Effector memory CD4-positive, alpha-beta T cell (primary cell): ENCODE measurements at places on chromosomes 4 and X.

GRCh38 chr4:174111422-174111821, 172.0 kb downstream of the FBXO8 start:
- DNase-seq, result no peak

GRCh38 chr4:89338206-89338605, 30.6 kb upstream of the GPRIN3 start:
- DNase-seq, result no peak

DNA sequence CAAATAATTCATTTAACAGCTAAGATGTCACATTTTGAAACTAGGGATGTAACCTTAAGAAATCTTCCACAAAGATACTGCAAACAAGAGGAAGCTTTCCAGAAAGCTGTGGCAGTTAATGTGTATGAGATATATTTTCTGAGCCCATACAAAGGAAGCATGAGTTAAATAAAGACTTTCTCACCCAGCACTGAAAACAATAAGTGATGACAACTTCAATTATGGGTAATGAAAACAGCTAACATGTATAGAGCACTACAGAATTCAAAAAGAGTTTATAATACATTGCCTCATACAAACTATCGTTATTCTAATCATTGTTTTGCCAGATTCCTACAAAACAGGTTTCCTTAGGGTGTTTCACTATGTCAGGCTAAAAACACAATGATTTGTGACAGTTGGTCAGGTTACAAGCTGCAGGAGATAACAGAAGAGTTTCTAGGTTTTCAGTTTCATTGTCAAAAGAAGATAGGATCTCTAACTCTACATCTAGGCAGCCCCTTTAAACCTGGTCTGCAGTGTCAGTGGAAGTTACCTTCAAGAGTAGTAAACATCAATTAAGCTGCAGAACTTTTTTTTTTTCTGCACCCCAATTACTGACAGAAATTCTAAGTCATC, 618.1 kb upstream of the ADGRL3 start:
- DNase-seq, result no peak

- no peak for DNase-seq
Observed at GRCh38 chr4:7330031-7330596, 104.6 kb downstream of the PSAPL1 start.

- DNase-seq, result no peak
Observed at GRCh38 chrX:8346060-8346459, 118.6 kb upstream of the VCX3B start.

- DNase-seq, result no peak
Observed at GRCh38 chr4:185235843-185236503, 26.6 kb downstream of the SNX25 start.

DNA sequence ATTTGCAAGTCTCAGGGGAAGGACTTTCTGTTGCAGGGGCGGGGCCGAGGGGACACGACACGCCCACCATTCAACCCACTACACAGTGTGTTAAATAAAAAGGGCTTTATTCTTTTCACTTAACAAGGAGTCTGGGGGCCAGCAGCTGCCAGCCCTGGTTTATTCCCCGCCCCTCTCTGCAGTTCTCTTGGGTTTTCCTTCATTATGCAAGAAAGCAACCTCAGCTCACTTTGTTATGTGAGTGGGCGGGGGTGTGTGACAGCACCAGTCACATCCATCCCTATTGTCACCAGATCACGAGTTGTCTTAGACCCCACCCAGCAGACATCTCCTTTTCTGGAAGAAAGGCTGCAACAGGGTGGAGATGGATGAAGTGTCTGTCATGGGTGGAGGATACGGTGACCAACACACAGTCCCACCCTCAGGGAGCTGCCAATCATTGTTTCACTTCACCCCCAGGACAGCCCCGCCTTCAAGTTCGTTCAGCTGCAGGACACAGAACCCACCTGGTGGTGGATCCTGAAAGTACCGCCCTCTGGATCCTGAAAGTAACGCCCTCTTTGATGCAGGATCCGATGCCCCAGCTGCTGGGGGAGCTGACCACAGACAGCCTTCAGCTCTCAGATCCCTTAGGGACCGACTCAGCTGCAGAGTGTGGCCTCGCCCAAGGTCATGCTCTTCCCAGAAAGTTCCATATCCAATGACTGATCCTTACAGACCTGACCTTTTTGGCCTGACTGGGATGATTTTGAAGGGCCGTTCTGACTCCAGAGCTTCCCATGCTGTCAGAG, 79.6 kb downstream of the SMIM20 start:
- no peak for DNase-seq

DNA sequence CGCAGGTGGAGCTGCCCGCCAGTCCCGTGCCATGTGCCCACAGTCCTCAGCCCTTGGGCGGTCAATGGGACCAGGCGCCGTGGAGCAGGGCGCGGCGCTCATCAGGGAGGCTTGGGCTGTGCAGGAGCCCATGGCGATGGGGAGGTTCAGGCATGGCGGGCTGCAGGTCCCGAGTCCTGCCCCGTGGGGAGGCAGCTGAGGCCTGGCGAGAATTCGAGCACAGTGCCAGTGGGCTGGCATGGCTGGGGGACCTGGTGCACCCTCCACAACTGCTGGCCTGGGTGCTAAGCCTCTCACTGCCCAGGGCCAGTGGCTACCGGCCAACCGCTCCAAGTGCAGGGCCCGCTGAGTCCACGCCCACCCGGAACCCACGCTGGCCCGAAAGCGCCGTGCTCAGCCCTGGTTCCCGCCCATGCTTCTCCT, 646.5 kb downstream of the GABRG1 start:
- DNase-seq, result no peak

DNA sequence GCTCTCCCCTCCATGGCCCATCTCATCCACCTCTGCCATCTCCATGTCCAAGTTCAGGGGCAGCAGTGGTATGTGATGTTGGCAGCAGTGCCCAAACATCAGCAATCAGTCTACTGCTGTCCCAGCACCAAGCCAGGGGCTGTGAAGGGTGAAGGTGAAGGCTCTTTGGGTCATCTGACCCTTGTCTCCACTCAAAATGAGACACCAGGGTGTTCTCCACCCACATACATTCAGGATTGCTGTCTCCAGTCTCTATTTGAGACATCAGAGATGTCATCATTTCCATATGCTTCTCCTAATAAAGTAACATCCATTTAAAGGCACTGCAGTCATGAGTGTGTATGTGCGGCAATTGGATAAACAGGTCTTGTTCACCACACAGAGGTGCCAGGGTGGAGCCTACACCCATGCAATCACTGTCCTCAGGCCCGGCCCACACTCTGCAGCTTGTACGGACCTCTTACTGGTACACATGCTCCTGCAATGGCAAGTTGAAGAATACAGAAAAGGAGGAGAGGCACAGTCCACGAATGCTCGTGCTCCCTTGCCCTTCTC, 22.2 kb downstream of the MAML3 start:
- DNase-seq, result no peak

DNA sequence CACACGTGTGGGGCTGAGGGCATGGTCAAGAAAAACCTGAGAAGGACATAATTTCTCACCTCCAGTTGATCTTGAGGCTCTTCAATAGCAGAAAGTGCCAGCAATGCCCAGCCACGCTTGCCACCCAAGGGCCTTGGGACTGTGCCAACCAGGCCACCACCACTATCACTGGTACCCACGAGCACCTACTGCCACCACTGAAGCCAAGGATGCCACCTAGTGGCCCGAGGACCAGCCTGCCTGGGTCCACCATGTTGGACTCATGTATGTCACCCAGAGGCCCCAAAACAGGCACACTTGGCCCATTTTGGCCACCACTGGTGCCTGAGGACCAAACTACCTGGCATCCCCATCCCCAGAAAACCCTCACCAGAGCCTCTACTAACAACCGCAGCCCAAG, 191.8 kb downstream of the ADAM29 start:
- no peak for DNase-seq

DNA sequence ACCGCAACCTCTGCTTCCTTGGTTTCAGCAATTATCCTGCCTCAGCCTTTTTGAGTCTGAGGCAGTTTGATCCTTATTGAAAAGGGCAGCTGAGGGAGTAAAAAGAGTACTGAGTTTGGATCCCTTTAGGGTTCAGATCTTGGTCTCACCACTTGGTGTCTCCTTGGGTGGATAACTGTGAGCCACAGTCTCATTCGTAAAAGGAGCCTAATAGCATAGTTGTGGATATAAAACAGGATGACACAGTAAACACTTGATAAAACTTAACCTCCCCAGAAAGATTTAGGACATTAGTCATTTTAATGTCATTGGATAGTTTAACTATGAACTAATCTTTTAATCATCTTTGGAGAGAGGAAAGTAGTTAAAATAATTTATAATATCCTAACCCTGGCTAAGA, 173.0 kb downstream of the ANK2 start:
- no peak for DNase-seq

GRCh38 chrX:1246816-1247215, 21.8 kb upstream of the CSF2RA start:
- DNase-seq, result peak; percentile 41

DNA sequence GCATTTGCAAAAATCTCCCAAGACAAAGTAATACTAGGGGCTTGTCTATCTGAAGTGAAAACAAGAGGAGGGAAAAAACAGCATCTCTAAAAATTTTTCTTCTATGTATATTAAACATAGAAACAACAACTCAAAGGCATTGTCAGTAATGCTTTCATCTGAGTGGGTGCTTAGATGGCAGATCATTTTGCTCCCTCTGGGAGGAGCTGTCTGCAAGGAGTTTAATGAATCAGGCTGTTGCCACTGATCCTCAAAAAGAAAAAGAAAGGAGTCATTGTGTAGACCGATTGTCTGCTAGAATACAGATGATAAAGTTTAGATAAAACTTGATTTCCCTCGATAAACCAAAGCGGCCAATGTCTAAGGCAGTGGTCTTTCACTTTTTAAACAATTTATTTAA, 49.7 kb upstream of the KLHL8 start:
- DNase-seq, result no peak

GRCh38 chrX:150355913-150356312, 7.2 kb upstream of the MAMLD1 start:
- no peak for DNase-seq

- DNase-seq, result no peak
Observed at GRCh38 chrX:23937100-23937499, 29.3 kb downstream of the CXorf58 start.

DNA sequence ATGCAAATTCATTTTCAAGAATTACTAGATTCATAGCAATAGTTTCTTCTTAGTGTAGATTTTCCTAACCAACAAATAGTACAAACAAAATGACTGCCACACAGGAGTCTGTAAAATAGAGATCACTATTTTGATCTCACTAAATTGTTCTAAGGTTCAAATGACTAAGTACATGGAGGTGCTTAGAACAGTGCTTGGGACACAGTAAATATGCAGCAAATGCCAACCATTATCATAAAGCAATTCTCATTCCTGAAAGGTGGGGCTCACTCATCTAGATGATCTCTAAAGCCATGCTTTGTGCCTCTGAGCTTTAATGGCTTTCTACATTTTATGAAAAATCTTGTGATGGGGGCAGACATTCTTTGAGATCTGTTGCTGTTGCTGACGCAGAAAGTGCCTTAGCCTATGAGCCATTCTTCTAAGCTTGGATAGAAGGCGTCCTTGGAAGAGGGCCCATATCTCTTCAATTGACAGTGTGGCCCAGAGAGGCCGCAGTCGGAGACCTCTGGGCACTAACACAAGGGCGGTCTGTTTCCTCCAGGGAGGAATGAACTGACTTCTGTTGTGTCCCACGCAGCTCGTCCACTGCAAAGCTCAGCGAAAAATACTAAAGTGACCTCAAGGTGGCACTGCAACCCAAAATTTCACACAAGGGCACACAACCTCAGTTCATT, 23.5 kb downstream of the TLR10 start:
- DNase-seq, result peak; percentile 23

- no peak for DNase-seq
Observed at GRCh38 chrX:115047715-115048114, 30.3 kb upstream of the IL13RA2 start.

DNA sequence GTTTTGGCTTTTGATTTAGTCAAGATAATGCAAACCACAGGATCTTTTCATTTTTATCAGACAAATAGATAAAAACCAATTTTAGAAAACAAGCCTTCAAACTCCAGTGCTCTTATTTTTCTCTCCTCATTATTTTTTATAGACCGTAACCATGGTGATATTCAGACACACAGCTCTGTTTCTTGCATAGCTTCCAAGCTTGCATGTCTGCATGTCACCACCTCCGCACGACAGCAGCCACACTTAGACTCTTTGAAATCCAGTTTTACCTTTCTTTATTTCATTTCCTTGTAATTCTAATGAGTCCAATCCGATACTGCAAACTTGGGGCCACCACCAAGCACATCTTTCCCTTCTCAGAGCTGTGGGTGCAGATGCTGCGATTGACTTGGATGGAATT, 94.3 kb upstream of the GPM6A start:
- no peak for DNase-seq

GRCh38 chr4:141004823-141005222, 128.4 kb downstream of the RNF150 start:
- no peak for DNase-seq

- no peak for DNase-seq
Observed at GRCh38 chrX:129158505-129158904, 364.8 kb downstream of the SMARCA1 start.

- DNase-seq, result no peak
Observed at GRCh38 chrX:120660637-120661036, 30.8 kb upstream of the C1GALT1C1 start.

DNA sequence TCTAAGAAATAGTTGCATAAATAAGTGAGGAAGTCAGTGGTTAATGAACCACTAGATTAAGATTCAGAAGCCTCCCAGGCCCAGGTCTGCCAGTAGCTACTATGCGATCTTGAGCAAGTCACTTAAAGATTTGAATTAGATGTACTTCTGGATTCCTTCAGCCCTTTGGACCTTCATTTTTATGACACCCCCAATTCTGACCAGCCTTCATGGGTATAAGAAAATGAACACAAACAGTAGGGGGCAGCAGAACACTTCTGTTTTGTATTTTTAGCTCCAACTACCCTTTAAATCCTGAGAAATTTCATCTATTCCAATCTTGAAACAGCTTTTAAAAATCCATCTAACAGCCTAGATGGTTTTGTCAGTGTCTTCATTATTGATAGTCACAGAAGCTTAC, 19.0 kb downstream of the TMEM47 start:
- DNase-seq, result no peak

- no peak for DNase-seq
Observed at GRCh38 chr4:72701987-72702819, 133.2 kb upstream of the ADAMTS3 start.

- DNase-seq, result no peak
Observed at GRCh38 chr4:36111172-36111571, 133.1 kb downstream of the ARAP2 start.

DNA sequence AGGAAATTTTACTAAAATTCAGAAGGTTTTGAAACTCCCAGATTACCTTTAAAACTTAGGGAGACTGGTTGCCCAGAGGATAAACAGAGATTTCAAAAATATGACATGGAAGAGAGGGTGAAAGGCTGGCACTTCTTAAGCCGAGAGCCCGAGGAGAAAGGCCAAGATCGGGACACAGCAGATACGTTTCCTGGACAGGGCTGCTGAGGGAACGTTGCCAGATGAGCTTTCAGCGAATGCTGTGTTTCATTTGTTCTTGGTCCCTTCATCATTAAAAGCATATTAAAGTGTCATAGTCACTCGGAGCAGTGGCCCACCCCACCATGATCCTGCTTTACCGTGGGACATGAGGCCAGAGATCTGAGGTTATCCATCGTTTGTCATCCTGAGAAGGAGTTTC, 37.9 kb upstream of the STOX2 start:
- no peak for DNase-seq

- no peak for DNase-seq
Observed at GRCh38 chrX:13397878-13398818, 78.3 kb upstream of the ATXN3L start.
